IPS-NIHi11 (cell line): ENCODE measurements at places on chromosomes 2 and 18.

GRCh38 chr2:124027182-124027581 lies 2.1 kb downstream of the CNTNAP5 start:
- peak; percentile 58 for DNase-seq

DNA sequence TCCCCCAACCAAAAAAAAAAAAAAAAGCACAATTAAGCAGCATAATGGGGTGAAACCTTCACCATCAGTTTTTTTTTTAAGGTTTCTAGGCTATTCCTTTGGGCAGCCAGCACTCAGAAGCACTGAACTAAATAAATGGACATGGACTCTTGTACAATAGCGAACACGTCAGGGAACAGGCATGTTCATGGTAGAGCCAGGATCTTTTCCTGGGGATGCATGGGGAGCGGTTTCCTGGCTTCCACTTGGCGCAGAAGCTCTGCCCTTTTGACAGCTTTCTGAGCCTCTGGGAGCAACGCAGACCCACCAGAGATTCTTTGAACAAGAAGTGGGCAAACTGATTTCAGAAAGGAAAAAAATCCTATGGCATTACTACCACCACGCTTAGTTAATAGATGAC lies 35.0 kb downstream of the ALPK2 start:
- DNase-seq: no peak

DNA sequence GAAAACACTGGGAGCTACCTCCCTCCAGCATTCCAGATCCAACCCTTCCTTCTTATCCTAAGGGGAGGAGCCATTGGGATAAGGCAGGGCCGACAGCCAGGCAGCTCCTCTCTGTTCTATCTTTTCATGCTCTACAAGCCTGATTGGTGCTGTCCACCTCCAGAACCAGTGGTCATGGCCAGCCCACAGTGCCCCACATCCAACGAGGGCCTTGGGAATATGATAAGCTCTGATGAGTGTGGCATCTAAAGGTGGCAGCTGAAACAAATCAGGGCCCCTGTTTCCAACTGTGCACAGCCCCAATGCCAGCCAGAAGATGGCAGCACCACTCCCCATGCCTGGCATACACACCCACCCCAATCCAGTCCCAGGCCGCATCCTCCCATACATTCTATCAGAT lies 329.3 kb downstream of the C1D start:
- DNase-seq: peak; percentile 74

- peak; percentile 50 for DNase-seq
Measured at GRCh38 chr18:13530879-13531387, 195.4 kb downstream of the FAM210A start.

GRCh38 chr2:37665043-37665442 lies 6.4 kb downstream of the CDC42EP3 start:
- no peak for DNase-seq

DNA sequence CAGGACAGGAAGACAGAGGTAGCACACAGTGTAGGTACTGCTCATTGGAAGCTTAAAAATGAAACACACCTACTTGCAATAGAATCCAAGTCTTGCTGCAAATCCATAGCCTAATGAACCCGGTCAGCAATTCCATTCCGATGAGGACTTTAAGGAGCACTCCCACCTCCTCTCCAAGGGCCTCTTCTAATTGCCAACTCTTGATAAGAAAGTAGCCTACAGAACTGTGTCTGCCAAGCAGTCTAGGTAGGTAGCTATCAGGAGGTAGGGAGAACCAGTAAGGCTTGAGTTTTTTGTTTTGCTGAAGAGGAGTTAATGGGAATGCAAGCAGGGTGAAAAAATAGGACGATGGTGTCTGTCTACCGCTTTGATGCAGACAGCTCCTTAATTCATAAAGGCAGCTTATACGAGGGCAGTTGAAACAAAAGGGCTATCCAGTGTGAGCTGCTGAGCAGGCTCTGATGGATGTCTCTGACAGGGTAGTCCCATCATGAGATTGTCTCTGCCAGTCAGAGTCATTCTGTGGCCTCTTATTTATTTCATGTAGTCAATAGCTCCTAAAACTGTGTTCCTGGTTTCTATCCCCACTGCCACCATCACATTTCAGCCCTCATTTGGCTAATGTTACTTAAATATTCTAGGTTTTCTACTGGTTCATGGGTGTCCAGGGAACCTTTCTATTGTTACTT lies 155.6 kb upstream of the DNMT3A start:
- no peak for DNase-seq

DNA sequence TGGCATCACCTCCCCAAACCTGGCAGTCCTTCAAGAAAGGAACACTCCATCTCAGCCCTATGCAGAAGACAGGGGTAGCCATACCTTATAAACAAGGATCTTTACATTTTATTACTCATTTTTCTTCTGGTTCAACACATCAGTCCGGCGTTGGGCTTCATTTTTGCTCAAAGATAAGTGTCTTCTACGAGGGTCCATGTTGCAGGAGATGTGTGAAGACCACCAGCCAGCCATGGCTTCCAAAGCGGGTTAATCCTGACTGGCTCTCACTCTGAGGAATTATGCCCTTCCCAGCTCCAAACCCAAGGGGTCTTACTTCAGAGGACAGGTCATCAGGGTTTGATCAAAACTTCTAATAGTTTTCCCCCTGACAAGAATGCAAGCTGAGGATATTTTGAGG lies 23.9 kb upstream of the GNAL start:
- DNase-seq: no peak

- no peak for DNase-seq
Measured at GRCh38 chr2:178550352-178550751, 70.1 kb downstream of the PLEKHA3 start.

GRCh38 chr2:235746257-235746934 lies 252.6 kb downstream of the AGAP1 start:
- DNase-seq: peak; percentile 82

- no peak for DNase-seq
Measured at GRCh38 chr2:68330691-68331090, 10.9 kb upstream of the CNRIP1 start.

- DNase-seq: no peak
Measured at GRCh38 chr18:13163167-13163927, 55.2 kb upstream of the LDLRAD4 start.

DNA sequence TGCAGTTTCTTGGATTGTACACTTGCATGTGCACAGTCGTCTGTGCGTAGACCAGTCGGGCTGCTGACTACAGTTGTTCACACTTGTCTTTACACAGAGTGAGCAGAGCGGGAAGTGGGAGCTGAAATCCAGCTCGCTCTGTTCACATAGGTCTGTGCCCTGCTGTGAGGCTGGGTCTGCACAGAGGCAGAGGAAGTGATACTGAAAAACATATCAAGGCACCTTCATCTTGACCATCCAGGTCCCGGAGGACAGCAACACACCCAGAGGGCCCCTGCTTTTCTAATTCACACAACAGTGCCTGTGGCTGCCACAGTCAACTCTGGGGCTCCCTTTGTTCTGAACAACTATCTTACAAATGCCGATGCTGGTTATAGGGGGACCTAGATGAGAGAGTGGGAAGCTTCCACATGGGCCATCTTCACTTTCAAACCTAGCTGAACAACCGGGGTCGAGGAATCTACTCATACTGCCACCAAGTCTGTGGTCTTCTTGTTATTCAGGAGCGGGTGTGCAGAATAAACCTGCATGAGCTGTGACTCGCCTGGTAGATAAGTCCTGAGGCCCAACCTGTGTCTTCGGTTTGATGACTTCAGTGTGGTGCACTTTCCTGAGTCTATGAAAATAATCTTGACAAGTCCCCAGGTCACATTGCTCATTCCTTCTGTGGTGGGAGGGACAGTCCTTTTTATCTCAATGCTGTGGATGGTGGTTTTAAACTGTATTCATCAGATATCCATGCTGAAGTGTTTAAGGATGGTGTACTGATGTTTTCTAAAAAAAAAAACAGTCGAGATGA lies 3.5 kb upstream of the ADNP2 start:
- no peak for DNase-seq

DNA sequence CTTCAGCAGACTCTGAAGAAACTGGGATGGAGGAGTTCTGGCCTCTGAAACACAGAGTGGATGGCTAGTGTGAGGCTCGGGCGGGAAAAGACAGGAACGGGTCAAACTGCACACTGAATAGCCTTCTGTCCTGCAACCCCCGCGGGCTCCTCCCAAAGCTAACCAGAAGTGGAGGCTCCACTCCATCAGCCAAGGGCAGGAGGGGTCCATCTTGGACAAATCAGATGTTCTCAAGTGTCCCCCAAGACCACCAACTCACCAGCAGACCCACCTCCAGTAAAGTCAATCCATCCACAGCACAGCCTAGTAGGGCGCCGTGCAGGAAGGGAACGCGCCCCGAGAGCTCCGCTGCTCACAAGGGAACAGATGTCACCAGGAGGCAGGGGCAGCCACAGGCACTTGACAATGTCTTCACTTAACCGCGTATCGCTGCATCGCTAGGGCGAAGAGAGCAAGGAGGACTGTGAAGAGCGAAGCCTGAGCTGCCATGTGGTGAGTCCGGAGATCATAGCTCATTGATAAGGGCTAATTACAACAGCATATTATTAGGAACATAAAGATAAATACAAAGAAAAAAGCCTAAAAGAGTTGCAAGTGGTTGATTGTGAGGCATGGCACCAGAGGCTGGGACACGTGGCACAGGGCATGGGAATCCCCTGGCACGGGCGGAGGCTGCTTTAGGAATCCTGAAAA lies 494.6 kb upstream of the MYT1L start:
- no peak for DNase-seq

- DNase-seq: no peak
Measured at GRCh38 chr2:25879133-25879730, 945 bp upstream of the ASXL2 start.

- DNase-seq: no peak
Measured at GRCh38 chr18:49052891-49053644, 102.3 kb upstream of the SMAD7 start.

DNA sequence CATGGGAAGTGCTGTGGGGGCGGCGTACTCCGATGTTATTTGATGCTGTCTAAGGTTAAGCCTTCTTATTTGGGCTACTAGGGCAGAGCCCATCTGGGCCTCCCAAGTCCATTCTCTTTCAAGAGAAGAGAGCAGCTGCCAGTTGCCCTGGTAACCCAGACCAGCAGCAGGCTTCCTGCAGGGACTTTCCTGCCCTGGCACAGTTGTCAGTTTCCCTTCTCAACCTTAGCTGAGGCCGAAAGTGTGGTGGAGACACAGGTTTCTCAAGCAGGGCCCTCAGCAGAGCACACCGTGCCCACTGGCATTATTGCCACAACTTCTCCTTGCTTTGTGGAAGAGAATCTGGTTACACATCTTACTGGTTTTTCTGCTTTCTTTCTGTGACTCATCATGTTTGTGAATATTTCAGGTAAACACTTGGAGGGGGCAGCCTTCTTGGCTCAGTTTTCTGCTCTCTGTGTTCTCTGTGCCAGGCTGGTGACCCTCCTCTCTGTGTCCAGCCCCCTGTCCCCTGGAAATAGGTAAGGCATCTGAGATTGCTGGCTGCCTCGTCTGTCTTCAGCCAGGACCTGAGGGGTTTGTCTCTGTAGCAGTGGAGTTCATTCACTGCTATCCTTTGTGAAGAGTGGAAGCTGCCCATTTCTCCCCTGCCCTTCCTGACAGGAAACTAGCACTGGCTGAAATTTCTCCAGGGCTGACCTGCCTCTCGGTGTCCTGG lies 111.0 kb downstream of the B3GNT2 start:
- DNase-seq: no peak

GRCh38 chr2:213086571-213086970 lies 64.8 kb downstream of the IKZF2 start:
- peak; percentile 48 for DNase-seq

DNA sequence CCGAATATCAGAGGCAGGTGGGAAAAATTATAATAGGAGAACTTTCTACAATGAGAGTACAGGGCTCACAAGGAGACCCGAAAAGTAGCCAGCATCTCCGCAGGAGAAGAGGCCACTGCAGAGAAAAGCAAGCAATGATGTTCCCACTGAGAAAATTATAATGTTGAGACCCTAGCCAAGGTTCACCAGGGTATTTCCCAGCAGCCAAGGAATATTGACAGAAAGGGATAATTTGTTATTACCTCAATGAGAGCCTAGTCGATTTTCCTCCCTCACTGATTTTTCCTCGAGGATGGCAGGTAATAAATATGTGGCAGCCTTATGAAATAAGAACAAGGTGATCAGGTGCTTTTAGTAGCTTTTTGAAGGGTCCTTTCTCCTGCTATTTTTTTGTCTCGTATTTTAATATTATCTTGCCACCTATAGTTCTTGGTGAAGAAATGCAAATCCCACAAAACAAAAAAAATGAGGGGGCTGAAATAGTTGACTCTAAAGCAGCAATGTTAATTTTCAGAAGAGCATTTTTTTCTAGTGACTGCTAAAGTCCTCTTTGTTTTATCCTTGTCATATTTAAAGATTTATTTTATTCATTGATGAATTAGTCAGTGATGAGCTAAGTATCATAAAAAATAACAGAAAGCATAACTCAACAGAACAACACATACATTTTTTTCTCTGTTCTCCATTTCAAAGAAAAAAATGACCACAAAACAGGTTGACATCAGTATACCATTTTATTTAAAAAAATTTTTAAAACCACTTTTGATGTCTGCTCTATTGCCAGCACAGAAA lies 215.4 kb downstream of the KCNE4 start:
- no peak for DNase-seq

- DNase-seq: peak; percentile 40
Measured at GRCh38 chr18:60804415-60804814, 431.8 kb upstream of the MC4R start.

- peak; percentile 93 for DNase-seq
Measured at GRCh38 chr18:31685097-31686082, 1.0 kb upstream of the B4GALT6 start.

GRCh38 chr2:96274355-96275056 lies 8.5 kb downstream of the CIAO1 start:
- no peak for DNase-seq

DNA sequence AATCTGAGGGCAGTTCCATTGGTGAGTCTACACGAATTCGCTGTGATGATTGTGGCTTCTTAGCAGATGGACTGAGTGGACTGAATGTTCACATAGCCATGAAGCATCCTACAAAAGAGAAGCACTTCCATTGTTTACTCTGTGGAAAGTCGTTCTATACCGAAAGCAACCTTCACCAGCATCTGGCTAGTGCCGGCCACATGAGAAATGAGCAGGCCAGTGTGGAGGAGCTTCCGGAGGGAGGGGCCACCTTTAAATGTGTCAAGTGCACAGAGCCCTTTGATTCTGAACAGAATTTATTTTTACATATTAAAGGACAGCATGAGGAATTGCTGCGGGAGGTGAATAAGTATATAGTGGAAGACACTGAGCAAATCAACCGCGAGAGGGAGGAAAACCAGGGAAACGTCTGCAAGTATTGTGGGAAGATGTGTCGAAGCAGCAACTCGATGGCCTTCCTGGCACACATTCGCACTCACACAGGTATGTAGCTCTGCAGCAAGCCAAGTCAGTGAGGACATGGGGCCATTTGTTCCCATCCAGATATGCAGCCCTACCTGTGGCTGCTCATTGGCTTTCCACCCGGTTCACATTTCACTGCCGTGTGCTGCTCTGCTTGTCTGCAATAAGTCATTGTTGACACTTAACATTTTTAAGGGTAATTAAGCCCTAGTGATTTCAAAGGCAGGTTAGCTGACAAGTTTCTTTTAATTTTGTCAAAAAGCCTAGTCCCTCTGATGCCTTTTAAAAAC lies 37.7 kb downstream of the ZNF407 start:
- peak; percentile 34 for DNase-seq

GRCh38 chr2:10549195-10549594 lies 101.1 kb upstream of the ODC1 start:
- no peak for DNase-seq

- no peak for DNase-seq
Measured at GRCh38 chr2:239716536-239717318, 308.4 kb downstream of the NDUFA10 start.

GRCh38 chr18:45416168-45416567 lies 199.1 kb upstream of the SLC14A2 start:
- no peak for DNase-seq

GRCh38 chr2:26913999-26914658 lies 56.3 kb upstream of the MAPRE3 start:
- DNase-seq: peak; percentile 67

GRCh38 chr2:216242365-216242764 lies 129.9 kb downstream of the MARCHF4 start:
- DNase-seq: peak; percentile 49
